H1 (cell line): ENCODE measurements at places on chromosomes 1 and 21. TPM values are rescaled to one million over a fixed set of nuclear protein-coding genes. Genes with fewer than 3 reads are reported as not detected.

GRCh38 chr1:215321802-215322201 lies 239.3 kb downstream of the KCNK2 start:
- no peaks in the 10 kb centered on the region for H3K36me3 ChIP-seq
- H3K27ac ChIP-seq = no peak overlapping the region
- H3K4me3 ChIP-seq = no peak overlapping the region

- H3K27ac ChIP-seq = no peak overlapping the region
- H3K4me3 ChIP-seq = peak overlapping the region; percentile 64
- H3K4me1 ChIP-seq = no peaks in the 10 kb centered on the region
- H3K27me3 ChIP-seq = no peaks in the 10 kb centered on the region
Observed at GRCh38 chr21:41877901-41878830, 978 bp downstream of the PRDM15 start.

- H3K27me3 ChIP-seq = no peaks in the 10 kb centered on the region
- no peaks in the 10 kb centered on the region for H3K4me1 ChIP-seq
- no peak overlapping the region for H3K27ac ChIP-seq
- no peaks in the 10 kb centered on the region for H3K36me3 ChIP-seq
Observed at GRCh38 chr1:233065685-233066084, 115.3 kb downstream of the NTPCR start.

HNRNPCL2 gene
- not detected in 2 replicates for total RNA-seq

RPL11 gene
- 1,426 and 1,499 TPM in 2 replicates for total RNA-seq

DNA sequence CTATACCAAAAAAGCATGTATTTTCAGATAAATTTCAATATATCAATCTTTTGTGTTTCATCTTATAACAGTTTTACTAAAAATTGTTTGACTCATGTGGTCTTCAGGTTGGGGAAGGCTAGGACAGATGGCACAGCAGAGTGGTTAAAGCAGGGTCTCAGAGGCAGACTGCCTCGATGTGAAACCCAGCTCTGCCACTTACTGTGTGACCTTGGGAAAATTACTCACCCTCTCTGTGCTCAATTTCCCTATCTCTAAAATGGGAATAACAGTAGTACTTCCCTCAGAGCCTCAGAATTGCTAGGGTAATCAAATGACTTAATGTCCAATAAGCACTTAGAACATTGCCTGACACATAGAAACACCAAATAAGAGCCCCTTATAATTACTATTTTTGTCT lies 262.1 kb upstream of the FMN2 start:
- no peak overlapping the region for H3K27ac ChIP-seq
- no peaks in the 10 kb centered on the region for H3K36me3 ChIP-seq
- H3K27me3 ChIP-seq = no peaks in the 10 kb centered on the region
- no peak for DNase-seq
- H3K4me3 ChIP-seq = no peak overlapping the region

BTBD19 gene
- total RNA-seq = 1.1 and 1.5 TPM in 2 replicates

CLDN17 gene
- total RNA-seq = not detected in 2 replicates

GRCh38 chr1:178358456-178358855 lies 138.3 kb downstream of the CLEC20A start:
- H3K27me3 ChIP-seq = no peaks in the 10 kb centered on the region
- no peak overlapping the region for H3K27ac ChIP-seq
- H3K4me3 ChIP-seq = no peak overlapping the region
- no peaks in the 10 kb centered on the region for H3K4me1 ChIP-seq

ILDR2 gene
- total RNA-seq = 0.86 and 1.5 TPM in 2 replicates

LRRC71 gene
- not detected in 2 replicates for total RNA-seq

FGR gene
- 0.22 and 0.36 TPM in 2 replicates for total RNA-seq

- no peak overlapping the region for H3K4me3 ChIP-seq
- H3K27ac ChIP-seq = no peak overlapping the region
- no peaks in the 10 kb centered on the region for H3K27me3 ChIP-seq
- no peak for DNase-seq
Observed at GRCh38 chr21:15486460-15487195, 243.2 kb upstream of the USP25 start.

GRCh38 chr1:229035748-229036082 lies 235.2 kb upstream of the RAB4A start:
- H3K4me1 ChIP-seq = peaks cover 4% of the 10 kb centered on the region
- no peak for DNase-seq
- no peak overlapping the region for H3K27ac ChIP-seq

DNA sequence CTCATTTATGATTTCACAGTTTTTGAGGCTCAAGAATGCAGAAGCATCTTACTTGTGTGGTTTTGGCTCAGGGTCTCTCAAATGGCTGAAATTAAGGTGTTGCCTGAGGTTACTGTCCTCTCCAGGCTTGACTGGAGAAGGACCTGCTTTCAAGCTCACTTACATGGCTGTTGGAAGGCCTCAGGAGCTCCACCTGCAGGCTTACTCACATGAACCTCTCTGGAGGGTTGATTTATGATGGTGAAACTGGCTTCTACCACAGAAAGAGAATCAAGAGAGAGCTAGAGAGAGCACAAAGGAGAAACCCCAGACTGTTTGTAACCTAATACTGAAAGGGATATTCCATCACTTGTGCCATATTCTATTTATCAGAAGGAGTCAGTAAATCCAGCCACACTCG lies 6.2 kb upstream of the KCNK2 start:
- no peaks in the 10 kb centered on the region for H3K4me1 ChIP-seq
- no peaks in the 10 kb centered on the region for H3K36me3 ChIP-seq
- no peak overlapping the region for H3K27ac ChIP-seq
- no peak overlapping the region for H3K4me3 ChIP-seq
- DNase-seq = no peak
- H3K27me3 ChIP-seq = peaks cover 23% of the 10 kb centered on the region

DNA sequence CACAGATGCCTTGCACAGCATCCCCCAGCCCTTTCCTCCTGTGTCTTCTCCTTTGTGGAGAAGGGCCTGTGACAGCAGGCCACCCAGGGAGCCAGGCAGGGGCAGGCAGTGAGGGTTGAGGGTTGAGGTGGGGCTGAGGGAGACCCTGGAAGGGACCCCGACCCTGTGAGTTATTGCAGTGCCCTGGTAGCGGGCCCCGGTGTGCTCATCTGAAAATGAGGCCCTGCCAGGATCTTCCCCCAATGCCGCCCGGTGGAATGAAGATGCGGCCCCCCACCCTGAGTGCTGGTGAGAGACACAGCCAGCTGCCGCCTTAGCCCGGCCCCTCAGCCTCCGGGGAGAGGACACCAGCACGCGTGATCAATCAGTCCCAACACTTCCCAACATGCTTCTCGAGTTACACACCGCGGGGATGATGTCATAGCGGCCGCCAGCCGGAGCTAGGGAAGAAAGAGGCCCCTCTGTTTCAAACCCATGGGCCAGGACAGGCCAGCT lies 36.2 kb upstream of the ACTRT2 start:
- no peaks in the 10 kb centered on the region for H3K36me3 ChIP-seq
- H3K27ac ChIP-seq = no peak overlapping the region
- no peaks in the 10 kb centered on the region for H3K27me3 ChIP-seq
- H3K4me3 ChIP-seq = no peak overlapping the region

CAPN9 gene
- 0.22 and 0.44 TPM in 2 replicates for total RNA-seq

DNASE2B gene
- total RNA-seq = not detected in 2 replicates
